ENCODE measurements at places on chromosomes 1 and 21.

DNA sequence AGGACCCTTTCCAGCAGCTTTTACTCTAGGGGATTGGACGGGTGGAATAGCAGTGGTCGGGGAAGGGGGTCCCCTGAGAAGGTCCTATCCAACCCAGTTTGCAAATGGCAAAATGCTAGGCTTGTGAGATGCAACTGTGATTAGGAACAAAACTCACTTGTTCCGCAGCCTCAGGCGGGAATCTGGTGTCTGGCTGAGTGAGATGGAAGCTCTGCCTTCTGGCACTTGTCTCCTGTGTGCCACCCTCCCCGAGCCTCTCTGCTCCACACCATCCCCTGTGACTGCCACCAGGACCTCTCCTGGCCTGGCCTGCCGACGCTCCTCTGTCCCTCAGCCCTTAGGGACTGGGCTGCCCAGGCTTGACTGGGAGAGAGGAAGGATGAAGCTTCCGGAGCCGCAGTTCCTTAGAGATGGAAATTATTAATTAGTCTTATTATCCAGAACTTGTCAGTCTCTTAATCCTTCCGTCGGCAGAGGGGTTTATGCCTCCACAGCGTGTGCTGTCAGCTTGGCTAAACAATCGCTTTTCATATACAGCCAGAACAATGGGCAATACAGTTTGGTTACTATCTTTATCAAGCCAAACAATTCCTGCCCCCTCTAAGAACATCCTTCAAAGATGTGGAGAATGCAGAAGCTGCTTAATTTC is 292.8 kb upstream of the VAMP3 start:
- no peak for DNase-seq

- no peak for DNase-seq
These were observed 41.3 kb downstream of the NFYC start for GRCh38 chr1:40732756-40733301.

DNA sequence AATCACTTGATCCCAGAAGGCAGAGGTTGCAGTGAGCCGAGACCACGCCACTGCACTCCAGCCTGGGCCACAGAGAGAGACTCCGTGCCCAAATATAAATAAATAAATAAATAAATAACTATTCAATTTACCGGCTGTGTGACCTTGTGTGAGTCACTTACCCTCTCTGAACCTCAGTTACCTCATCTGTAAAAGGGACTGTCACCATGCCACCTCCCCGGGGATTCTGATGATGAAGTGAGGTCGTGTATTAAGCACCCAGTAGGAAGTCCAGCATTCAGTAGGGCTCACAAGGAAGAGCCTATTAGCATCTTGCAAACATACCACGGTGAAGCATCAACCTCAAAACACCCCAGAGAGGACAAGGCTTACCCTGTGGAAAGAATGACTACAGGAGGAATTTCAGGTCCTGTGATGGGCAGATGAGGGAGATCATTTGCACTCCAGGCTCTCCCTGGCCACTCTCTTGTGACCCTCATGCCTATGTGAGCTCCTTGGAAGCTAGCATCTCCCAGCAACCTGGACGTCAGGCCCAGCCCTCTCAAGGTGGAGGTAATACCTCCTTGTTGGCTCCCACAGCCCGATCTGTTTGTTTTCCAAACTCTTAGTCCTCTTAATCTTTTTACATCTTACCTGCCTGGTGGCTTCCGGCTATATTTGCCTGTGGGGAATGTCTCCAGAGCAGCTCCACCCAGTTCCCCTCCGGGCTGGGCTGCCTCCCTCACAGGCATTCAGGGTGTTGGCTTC is 7.6 kb upstream of the C1QA start:
- DNase-seq, result no peak

DNA sequence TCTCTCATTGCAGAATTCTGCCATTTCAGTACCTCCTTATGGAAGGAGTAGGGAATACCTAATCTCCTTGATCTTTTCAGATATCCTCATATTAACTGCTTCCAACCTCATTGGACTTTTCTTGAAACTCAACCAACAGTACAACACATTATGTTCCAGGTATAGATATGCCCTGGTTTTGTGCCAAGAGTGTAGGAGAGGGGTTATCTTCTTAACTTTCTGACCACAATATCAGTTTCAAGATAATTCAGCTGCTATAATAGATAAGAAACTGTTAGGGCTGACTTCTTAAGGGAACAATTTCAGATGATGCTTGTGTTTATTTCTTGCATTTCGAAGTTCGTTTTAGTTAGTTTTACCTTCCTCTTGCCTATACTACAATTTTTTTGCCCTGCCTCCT is 2.1 kb upstream of the LPGAT1 start:
- no peak for DNase-seq

DNA sequence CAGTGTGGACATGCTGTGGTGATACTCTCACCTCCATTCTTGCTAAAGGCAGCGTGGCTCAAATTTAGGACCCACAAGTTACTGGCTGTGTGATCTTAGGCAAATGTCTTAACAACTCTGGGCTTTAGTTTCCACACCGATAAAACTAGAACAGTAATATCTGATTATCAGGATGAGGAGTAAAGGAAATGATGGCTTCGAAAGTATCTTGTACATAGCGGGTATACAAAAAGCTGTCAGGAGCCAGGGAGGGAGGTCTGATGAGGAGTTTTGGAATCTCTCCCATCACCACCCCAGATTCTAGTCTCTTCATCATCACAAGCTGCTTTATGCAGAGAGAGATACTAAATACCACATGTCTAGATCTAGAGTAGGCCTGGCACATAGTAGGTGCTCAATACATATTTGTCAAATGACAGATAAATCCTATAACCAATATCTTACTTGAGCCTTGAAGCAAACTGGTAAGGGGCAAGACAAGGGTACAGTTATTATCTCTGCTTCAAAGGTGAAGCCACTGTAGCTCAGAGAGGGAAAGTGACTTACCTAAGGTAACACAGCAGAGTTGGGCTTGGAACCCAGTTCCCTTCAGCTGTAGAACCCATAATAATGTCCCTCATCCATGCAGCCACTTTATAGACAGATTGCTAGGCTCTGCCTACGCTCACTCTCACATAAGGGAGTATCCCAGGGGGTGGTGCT is 9.5 kb upstream of the FGR start:
- no peak for DNase-seq

DNA sequence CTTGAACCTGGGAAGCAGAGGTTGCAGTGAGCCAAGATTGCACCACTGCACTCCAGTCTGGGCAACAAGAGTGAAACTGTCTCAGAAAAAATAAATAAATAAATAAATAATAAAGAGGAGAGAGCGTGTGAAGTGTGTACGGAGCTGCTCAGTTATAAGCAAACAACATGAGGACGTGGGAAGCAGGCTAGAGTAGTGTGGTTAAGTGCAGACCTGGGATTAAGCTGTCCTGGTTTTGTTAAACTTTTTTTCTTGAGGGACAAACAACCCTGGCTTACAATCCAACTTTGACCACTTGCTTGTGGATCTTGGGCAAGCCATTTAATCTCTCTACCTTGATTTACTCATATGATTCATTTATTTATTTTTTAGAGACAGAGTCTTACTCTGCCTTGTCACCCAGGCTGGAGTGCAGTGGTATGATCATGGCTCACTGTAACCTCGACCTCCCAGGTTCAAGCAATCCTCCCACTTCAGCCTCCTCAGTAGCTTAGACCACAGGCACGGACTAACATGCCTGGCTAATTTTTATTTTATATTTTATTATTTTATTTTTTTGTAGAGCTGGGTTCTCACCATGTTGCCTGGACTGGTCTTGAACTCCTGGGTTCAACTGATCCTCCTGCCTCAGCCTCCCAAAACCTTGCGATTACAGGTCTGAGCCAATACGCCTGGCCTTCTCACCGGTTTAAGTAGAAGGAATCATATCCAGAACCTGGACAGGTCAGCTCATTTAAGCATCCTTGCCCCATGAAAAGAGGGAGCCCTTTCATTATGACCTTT is 52.7 kb downstream of the RPS6KA1 start:
- no peak for DNase-seq

GRCh38 chr1:66231681-66232463 is 302.1 kb upstream of the SGIP1 start:
- DNase-seq, result no peak

DNA sequence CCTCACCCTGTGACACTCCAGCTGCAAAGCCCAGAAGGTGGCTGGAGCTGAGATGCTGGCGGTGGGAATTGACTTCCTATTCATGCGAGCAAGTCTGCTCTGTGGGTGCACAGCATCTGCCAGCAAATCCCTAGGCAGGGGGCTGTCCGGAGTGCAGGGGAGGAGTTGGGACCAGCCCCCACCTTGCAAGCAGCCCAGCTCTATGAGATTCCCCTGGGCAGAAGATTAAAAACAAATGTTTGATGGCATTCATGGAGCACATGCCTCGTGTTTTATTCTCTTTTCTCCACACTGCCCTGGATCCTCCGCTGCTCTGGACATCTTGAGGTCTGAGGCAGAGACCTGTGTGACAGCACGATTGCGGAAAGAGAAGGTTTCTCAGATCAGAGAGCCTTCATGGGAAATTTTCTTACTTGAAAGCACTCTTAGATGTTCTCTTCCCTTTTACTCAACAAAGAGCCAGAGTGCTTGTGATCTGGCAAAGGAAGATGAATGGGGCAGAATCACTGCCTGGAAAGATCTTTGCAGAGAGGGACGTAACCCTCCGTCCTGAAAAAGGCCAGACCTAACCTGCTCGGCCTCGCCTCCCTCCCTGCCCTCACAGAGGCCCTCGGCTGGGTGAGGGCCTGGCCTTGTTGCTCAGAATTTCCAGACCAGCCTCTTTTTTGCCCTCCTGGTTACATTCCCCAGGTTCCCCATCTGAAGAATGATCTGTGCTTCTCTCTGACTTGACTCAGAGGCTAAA is 597.1 kb downstream of the KIF26B start:
- no peak for DNase-seq

- DNase-seq, result peak; percentile 70
These were observed 204.9 kb downstream of the KCNJ6 start for GRCh38 chr21:37711286-37711829.

DNA sequence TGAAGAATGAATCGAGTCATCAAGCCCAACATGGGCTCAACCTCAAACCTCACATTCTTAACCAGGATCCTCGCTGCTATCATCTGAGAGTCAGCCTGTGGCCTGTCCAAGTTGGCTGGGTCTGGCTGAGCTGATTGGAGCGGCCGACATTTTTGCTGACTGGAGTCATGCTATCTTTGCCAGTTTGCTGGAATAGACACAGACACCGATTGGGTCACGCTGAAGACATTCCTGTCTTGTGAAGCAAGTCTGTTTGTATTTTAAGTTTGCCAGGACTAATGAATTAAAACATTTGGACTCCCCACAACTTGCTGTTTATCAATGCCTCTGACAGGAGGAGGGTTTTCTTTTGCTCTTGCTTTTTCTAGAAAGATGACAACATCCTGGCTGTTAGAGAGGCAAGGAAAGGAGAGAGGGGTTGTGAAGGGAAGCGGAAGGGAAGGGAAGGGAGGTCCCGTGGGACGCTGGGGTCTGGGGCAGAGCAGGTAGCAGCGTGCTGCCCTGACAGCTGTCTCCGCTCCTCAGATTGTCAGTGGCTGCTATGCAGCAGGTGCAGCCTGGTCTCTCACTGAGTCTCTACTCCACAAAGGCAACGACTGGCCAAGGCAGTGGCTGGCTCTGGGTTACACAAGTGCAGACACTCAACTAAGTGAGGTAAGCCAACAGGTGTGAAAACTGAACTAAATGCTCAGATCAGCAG is at the start of gene MAP3K7CL:
Gene MAP3K7CL (plus strand): TSS at position 375 of the 700 bp plus-strand sequence. CDS start 2,701 bp downstream, outside the sequence.
- DNase-seq, result no peak

DNA sequence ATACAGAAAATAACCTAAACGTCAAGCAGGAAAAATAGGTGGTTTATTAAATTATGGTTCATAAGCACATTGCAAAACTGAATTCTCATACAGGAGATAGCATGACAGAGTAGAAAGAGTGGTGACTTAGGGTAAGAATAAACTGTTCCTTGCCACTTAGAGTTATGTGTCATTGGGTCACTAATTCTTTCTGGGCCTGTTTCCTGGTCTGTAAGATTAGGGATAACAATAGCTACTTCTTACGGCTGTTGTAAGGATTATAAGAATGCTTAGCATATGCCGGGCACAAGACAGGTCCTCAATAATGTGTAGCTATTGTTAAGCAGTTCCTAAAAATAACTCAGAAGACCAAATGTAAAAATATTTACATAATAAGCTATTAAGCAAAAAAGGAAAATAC is 24.2 kb downstream of the SNRNP40 start:
- no peak for DNase-seq

GRCh38 chr1:169527451-169528214 is 41.9 kb upstream of the SLC19A2 start:
- peak; percentile 45 for DNase-seq

DNA sequence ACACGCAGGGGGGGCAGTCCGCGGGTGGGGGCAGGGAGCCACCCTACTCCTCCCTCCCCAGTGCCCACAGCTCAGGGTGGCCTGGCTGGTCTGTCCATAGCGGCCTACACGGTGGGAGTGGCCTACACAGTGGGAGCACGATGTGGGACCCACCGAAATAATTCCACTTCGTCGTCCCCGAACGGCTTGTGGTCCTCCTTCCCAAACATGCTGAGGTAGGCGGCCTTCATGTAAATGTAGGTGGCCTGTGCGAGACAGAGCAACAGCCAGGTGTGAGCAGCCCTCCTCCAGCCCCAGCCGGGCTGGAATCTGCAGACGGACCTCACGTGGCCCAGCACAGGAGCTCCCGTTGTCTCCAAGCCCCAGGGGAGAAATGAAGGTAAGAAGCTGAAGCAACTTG is 34.4 kb downstream of the TTC39A start:
- DNase-seq, result no peak

DNA sequence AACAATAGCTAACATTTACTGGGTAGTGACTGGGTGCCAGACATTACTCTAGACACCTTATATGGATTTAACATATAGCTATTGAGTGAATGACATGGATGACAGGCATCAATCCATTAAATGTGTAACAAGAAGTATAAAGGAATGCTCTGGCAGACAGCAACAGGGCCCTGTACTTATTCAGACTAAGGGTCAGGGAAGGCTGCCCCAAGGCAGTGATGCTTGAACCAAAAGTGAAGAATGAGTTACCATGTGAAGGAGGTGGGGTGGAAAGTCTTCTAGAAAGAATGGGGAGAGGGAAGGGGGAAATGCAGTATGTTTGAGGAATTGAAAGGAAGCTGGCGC is 8.3 kb upstream of the PTPRF start:
- no peak for DNase-seq

GRCh38 chr1:38502758-38503157 is 356.8 kb downstream of the RRAGC start:
- DNase-seq, result no peak

DNA sequence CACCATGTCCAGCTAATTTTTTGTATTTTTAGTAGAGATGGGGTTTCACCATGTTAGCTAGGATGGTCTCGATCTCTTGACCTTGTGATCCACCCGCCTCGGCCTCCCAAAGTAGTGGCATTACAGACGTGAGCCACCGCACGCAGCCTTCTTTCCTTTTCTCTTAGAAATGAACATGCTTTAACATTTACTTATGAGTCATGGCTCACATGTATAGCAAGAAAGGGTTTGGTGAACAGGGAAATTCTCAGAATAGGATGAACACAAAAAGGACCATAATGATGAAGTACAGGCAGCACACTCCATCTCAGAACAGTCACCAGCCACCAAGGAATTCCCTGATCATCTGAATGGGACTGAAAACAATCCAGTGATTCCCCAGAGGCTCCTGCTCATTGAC is 9.4 kb upstream of the VAMP4 start:
- DNase-seq, result no peak

DNA sequence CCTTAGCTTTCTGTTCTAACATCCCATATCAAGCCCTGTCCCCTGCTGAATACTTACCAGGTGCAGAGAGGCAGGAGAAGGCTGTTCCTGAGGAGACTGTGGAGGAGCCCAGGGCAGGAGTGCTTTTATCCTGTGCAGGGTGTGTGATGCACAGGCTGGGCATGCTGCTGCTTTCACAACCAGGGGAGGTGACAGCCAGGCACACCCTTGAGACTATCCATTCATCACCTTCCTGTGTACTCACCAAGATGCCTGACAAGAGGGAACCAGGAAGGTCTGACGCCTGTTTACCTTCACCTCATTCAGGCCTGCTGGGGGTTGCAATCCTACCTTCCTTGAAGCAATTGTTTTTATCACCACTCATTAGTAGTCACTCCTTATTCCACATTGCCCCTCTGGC is at the start of gene LCE3E:
Gene LCE3E (minus strand): TSS at position 100 of the 400 bp plus-strand sequence. CDS start 572 bp downstream, outside the sequence.
- DNase-seq, result no peak

Data from NCI-H1417 (cell line).